Activated CD4-positive, alpha-beta memory T cell treated with anti-CD3 and anti-CD28 coated beads for 36 hours (primary cell): ENCODE measurements at places on chromosomes 11 and 22. TPM values are rescaled to one million over a fixed set of nuclear protein-coding genes. Genes with fewer than 3 reads are reported as not detected.
A peak's percentile ranks its signal among the peaks of the same experiment; 100 is the strongest.

Gene C22orf42
- total RNA-seq, result not detected

Gene RCOR2
- total RNA-seq, result 0.21 TPM

DNA sequence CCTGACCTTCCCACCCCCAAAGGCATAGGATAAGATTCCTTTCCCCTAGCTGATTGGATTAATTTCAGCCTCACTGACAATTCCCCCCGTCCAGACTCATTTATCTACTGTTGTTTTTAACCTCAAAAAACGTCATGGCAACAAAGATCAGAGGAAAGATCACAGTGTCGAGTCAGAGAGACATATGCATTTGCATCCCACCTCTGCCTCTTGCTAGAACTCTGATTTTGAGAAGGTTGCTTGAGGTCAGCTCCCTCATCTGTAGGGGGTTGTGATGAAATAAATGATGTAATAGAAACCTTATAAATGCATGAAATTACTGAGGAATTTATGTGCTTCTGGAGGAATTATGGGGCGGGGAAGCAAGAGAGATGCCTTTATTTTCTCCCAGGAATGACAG lies 53.3 kb upstream of the SYN3 start:
- DNase-seq, result no peak
- H3K4me1 ChIP-seq, result no peaks in the 10 kb centered on the region
- no peak overlapping the region for H3K4me3 ChIP-seq
- H3K27me3 ChIP-seq, result no peaks in the 10 kb centered on the region
- no peaks in the 10 kb centered on the region for H3K36me3 ChIP-seq
- H3K27ac ChIP-seq, result no peak overlapping the region

Gene CNGA4
- not detected for total RNA-seq

DNA sequence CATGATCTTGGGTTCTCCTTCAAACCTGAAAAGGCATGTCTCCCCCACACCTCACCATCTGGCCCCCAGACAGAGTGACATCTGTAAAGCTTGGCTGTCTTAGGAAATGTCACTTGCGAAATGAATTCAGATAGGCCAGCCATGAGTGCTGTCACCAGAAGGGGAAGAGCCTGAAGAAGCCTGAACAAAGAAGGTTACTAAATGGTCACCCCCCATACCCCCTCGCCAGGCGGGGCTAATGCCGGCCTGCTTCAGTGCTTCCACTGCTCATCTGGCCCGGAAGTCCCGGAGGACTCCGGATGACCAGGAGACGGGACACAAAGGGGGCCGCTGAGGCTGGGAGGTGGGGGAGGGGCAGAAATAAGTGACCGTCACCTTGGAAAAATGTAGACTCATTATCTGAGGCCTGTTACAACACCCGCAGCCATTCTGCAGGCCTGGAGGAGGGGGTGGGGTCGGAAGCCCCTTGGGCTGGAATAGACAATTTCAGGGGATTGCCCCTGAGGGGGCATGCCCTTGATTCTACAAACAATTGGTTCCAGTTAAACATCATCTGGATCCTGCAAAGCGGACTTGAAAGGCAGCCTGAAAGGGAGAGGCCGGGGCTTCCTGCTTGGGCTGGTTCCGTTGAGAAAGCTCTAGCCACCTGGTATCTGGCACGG lies 43.2 kb downstream of the NAT10 start:
- H3K27me3 ChIP-seq, result no peaks in the 10 kb centered on the region
- no peak overlapping the region for H3K27ac ChIP-seq
- peaks cover 28% of the 10 kb centered on the region for H3K36me3 ChIP-seq
- no peaks in the 10 kb centered on the region for H3K4me1 ChIP-seq
- H3K4me3 ChIP-seq, result no peak overlapping the region
- DNase-seq, result no peak

GRCh38 chr11:64359712-64360445 lies 917 bp downstream of the RPS6KA4 start:
- H3K4me1 ChIP-seq, result peaks cover 37% of the 10 kb centered on the region
- H3K27me3 ChIP-seq, result no peaks in the 10 kb centered on the region
- DNase-seq, result peak; percentile 38
- peak overlapping the region; percentile 58 for H3K27ac ChIP-seq

Gene CST6
- total RNA-seq, result not detected

Gene GNG3
- total RNA-seq, result not detected

- H3K4me1 ChIP-seq, result peaks cover 55% of the 10 kb centered on the region
- no peak for DNase-seq
- H3K27ac ChIP-seq, result no peak overlapping the region
Measured at GRCh38 chr11:12122083-12122482, 11.7 kb downstream of the MICAL2 start.

GRCh38 chr11:60077981-60078380 lies 10.5 kb upstream of the MS4A2 start:
- H3K27ac ChIP-seq, result no peak overlapping the region
- peaks cover 6% of the 10 kb centered on the region for H3K27me3 ChIP-seq
- H3K4me1 ChIP-seq, result no peaks in the 10 kb centered on the region

DNA sequence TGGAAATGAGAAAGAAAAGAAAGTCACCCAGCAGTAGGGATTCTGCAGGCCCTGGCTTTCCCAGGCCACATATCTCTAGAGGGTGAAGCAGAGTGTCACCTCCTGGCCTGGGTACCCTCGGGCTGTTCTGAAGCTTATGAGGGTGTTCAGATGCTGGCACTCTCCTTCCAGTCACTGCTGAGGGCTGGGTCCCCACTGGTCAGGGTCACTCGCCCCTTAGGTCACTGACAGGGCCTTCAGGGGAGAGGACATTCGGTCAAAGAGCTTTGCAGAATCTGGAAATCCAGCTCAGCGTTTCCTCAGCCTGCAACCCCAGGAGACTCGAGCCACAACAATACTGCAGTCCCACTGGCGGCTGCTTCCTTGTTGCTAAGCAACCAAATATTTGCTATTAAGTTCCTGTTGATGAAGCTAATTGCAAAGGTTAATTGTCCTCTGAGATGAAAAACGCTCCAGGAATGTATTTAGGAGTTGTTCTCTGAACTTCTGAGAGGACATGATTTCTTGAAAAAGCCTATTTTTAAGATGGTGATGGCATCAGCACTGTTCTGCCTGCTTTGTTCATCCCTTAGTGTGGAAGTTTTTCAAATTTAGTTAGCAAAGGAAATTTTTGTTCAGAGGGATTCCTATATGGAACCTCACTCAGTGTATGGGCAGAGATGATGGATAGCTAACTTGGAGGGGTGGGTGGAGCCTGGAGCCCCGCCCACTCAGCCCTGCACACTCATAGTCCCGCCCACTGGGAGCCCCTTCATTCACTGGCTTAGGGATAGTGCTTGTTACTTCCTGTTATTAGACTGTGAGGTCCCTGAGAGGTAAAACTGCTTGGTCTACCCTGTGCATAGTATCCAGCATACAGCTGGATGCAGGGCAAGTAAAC lies 109.2 kb downstream of the CSNK2A3 start:
- H3K27me3 ChIP-seq, result no peaks in the 10 kb centered on the region
- no peak overlapping the region for H3K4me3 ChIP-seq
- H3K4me1 ChIP-seq, result peaks cover 25% of the 10 kb centered on the region
- H3K27ac ChIP-seq, result no peak overlapping the region

Gene CATSPER1
- total RNA-seq, result not detected
